Myometrial cell (primary cell): ENCODE measurements at places on chromosomes 11 and 22. TPM values are rescaled to one million over a fixed set of nuclear protein-coding genes. Genes with fewer than 3 reads are reported as not detected.

The OR52A1 gene
- total RNA-seq, result not detected in 2 replicates

The JHY gene
- 1.2 and 3.2 TPM in 2 replicates for total RNA-seq

The UBQLNL gene
- total RNA-seq, result not detected in 2 replicates

The CTSW gene
- total RNA-seq, result 0.71 TPM in 1 of 2 replicates, not detected in the other

The PDGFB gene
- 5.1 and 12.4 TPM in 2 replicates for total RNA-seq

The TEX54 gene
- not detected in 2 replicates for total RNA-seq

The OR5B21 gene
- total RNA-seq, result not detected in 2 replicates

The HEPHL1 gene
- total RNA-seq, result not detected in 2 replicates

The ANGPTL5 gene
- not detected in 2 replicates for total RNA-seq

The OR10D3 gene
- total RNA-seq, result not detected in 2 replicates

The SCYL1 gene
- total RNA-seq, result 142 and 159 TPM in 2 replicates

The GGT5 gene
- 16.1 and 28.3 TPM in 2 replicates for total RNA-seq

The GRM5 gene
- not detected in 2 replicates for total RNA-seq

The NEU3 gene
- 6.4 and 10.4 TPM in 2 replicates for total RNA-seq

The ROBO4 gene
- 5.5 and 8.6 TPM in 2 replicates for total RNA-seq

The GPR83 gene
- not detected in 2 replicates for total RNA-seq

The CHORDC1 gene
- 28.5 and 37.8 TPM in 2 replicates for total RNA-seq

The C11orf68 gene
- 13.5 and 24.5 TPM in 2 replicates for total RNA-seq

The C11orf91 gene
- total RNA-seq, result not detected in 2 replicates

The MMP7 gene
- total RNA-seq, result 0.71 TPM in 1 of 2 replicates, not detected in the other

The OR51F1 gene
- total RNA-seq, result not detected in 2 replicates

The NCAM1 gene
- total RNA-seq, result 2.9 and 6.9 TPM in 2 replicates

The C1QTNF5 gene
- total RNA-seq, result 10.7 and 12.9 TPM in 2 replicates
